ENCODE measurements at places on chromosomes 5 and 9.

GRCh38 chr5:109689740-109690241 lies at the start of gene MAN2A1:
TSS of gene MAN2A1 (plus strand) at chr5:109689927. CDS start at chr5:109690418, 491 bp downstream.
- peak; percentile 86 for DNase-seq

DNA sequence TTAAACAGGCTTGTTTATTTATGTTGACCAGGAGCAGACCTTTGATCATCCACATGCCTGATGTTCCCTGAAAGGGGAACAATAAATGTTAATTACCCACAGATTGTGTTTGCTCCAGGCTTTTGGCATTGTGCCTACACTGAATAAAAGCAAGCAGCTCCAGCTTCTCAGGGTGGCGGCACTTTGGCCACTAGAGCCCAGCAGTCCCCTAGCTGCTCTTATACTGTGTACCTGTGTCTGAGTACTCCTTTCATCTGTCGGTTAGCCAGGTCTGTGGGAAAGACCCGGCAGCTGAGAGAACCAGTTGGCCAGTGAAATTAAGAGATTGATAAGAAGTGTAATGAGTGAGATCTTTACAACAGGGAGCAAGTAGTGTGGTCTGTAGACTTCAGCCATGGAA lies 254.8 kb upstream of the FTMT start:
- DNase-seq = no peak

DNA sequence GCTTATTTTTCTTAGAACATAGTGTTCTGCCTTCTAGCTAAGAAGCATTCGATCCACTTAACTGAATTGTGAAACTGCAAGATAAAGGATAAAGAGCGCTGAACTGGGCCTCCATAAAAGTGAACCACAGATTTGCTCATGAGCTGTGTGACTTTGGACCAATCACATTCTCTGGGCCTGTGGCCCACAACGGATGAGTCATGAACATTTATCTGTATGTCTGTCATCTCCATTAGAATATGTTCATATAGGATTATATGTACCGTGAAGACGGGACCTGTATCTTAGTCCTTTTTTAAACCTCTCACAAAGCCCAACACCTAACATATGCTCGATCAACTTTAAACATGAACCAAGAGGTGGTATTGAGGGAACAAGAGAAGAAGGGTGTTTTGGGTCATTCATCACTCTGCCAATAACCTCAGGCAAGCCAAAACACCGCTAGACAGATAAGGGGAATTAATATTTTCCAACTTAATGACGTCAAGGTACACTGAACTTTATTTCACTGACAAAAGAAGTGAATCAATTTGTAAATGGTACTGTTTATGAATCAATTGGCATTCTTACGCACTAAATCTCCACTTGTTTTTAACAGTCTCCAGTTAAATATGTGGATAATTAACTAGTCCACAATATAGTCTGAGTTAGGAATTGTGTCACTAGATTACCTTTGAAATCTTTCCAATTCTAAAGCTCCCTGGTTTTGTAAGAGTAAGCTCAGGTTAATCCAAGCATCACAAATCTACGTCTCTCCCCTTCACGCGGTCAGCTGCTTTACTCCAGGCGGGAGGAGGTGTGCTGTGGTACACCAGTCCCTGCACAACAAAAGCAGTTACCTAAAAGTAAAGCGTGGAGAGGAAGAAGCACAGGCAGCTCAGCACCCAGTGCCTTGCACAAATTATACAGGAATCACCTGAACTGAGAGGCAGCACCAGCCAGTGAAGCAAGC lies 1.6 kb downstream of the TMEM245 start:
- peak; percentile 32 for DNase-seq

GRCh38 chr5:39633057-39633456 lies 208.3 kb upstream of the DAB2 start:
- no peak for DNase-seq

DNA sequence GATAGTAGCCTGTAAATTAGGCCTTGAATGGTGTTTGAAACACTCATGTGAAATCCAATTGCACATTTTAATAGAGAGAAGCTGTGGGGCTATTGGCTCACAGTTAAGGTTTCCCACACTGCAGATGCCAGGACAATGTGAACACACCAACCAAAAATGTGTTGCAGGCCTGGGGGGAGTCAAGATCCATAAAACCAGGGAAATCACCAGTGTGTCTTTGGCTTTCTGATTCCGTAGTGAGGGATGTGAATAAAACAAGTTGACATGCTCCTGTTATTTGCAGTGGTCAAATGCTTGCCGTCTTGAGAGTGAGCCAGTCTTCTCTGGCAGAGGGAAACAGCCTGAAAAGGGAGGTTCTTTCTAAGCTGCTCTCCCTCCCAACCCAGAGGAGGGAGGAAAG lies 79.0 kb downstream of the ZNF462 start:
- no peak for DNase-seq

GRCh38 chr5:63473335-63473967 lies 488.8 kb downstream of the HTR1A start:
- DNase-seq = no peak

DNA sequence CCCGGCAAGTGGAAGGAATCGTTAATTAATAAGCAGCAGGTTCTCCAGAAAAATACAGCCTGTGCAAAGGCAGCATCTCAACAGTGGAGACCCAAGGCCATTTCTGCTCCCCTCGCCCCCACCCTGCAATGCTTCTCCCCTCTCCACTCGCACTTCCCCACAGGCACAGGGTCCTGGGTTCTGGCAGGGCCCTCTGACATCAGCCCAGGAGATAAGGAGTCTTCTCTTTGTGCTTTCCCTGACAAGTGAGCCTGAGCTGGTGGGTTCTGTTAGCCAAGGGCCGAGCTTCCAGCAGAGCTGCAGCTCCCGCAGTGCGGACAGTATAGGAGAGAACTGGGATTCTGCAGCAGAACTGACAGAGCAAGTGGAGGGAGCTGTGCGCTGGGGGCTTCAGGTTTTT lies 257.5 kb downstream of the NSG2 start:
- no peak for DNase-seq

DNA sequence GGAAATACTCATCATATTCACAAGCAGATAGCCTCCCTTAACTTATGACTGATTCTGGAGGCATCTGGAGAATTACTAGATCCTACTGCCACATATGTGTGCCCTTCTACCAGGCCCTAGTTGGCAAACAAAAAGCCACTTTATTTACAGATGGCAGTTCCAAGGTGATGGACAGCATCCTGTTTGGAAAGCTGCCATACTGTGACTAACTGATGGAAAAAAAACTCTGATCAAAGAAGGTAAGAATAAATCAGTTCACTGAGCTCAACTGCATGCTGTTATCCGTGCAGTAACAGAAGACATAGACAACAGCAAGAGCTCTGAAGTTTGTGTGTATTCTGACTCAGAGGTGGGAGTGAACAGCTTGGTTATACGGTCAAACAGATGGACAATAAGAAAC lies 279.8 kb upstream of the POU5F2 start:
- no peak for DNase-seq

- no peak for DNase-seq
Measured at GRCh38 chr5:136192526-136193321, at the start of gene SMIM32. TSS of gene SMIM32 (minus strand) at chr5:136193162. CDS start at chr5:136192524, 638 bp downstream.

GRCh38 chr5:169094586-169095409 lies 206.1 kb downstream of the SLIT3 start:
- no peak for DNase-seq

- no peak for DNase-seq
Measured at GRCh38 chr9:117156144-117156688, 258.6 kb downstream of the ASTN2 start.

GRCh38 chr5:82097-82496 lies 9.9 kb upstream of the PLEKHG4B start:
- no peak for DNase-seq

DNA sequence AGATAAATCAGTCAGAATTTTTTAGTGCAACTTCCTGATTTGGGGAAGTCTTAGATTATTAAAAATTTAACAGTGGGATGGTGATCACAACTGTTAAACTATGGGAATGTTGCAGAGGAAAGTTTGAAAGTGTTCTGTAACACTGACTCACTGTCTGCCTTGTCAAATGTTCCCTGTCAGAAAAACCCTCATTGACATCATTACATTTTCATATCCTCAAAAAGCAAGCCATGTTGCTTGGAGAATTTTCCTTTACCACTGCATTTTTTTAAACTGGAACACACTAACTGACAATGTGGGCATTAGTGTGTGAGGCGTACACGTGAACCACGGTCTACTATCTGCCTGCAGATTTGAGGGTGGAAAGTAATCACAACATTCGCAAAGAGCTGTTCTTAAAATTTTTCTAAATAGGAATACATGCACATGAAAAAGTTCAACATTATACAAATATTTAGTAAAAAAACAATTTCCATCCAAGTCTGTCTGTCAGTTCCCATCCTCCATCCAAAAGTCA lies 28.6 kb upstream of the IL7R start:
- no peak for DNase-seq

- no peak for DNase-seq
Measured at GRCh38 chr9:75120686-75121085, 32.4 kb downstream of the OSTF1 start.

DNA sequence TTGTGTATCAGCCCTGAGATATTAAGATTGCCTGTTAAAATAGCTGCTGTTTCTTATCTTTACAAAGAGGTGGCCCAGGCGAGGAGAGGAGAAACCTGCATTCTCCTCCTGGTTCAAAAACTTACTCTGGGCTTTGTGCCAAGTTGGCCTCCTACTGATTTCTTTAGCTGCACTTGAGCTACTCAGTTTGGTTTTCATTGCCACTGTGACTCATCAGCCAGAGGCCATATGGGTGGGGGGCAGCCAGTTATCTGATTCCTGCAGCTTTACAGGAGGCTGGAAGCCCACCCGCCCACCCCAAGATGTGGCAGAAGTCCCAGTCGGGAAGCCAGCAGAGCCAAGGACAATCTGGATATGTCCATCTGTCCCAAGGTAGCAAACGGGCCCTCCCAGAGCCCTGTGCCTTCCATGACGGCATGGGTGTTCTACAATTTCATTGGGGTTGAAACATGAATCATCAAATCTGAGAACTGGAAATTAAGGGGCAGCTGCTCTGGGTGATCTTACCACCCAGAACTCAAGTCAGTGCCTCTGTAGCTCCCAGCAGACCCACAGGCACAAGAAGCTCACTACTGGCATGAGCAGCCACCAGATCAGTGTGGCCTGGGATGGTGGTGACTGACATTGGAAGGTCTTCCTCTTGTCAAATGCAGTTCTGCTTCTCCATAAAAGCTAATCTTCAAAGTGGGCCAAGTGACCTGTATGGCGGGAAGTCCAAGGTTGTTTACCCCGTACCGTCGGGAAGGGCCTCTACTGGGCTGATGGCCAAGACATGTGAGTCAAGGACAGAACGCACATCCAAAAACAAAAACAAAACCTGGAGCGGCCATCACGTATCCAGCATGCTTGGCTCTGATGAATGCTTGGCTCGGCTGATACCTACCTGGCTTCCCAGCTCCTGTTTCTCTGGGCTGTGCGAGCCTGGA lies 15.6 kb downstream of the FCN2 start:
- DNase-seq = no peak

GRCh38 chr9:124297551-124297901 lies 39.8 kb downstream of the NEK6 start:
- no peak for DNase-seq

DNA sequence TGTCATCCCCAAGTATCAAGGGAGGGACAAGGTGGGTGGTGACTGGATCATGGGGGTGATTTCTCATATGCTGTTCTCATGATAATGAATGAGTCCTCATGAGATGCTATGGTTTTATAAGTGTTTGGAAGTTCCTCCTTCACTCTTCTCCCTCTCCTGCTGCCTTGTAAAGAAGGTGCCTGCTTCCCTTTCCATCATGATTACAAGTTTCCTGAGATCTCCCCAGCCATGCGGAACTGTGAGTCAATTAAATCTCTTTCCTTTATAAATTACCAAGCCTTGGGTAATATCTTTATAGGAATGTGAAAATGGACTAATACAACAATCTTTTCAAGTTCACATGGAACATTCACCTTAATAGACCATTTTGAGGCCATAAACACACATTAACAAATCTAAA lies 21.5 kb upstream of the DOCK2 start:
- no peak for DNase-seq

DNA sequence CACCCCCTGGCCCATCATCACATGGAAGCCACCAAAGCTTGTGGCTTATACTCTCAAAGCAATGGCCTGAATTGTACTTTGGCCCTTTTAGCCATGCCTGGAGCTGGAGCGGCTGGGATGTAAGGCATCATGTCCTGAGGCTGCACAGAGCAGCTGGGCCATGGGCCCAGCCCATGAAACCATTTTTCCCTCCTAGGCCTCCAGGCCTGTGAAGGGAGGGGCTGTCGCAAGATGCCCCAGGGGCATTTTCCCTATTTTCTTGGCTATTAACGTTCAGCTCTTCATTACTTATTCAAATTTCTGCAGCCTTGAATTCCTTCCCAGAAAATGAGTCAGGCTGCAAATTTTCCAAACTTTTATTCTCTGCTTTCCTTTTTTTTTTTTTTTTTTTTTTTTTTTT lies 27.7 kb downstream of the FST start:
- no peak for DNase-seq

Measured in activated naive CD8-positive, alpha-beta T cell treated with anti-CD3 and anti-CD28 coated beads, Interleukin-2, amount 10 ng/mL, durations not matched to agents 7 days and 5 days (primary cell).